ENCODE measurements at places on chromosomes 12 and 14. TPM values are rescaled to one million over a fixed set of nuclear protein-coding genes. Genes with fewer than 3 reads are reported as not detected.

Gene DRAM1
- 10.6 TPM for total RNA-seq

Gene CPNE6
- not detected for total RNA-seq

Gene TAS2R14
- 0.90 TPM for total RNA-seq

Gene ADAM21
- not detected for total RNA-seq

Gene ZNF839
- 9.1 TPM for total RNA-seq

Gene CLEC1B
- total RNA-seq = not detected

Gene KRT79
- total RNA-seq = not detected

Gene MYF6
- not detected for total RNA-seq

Gene BDKRB1
- not detected for total RNA-seq

Gene CD163L1
- 5.7 TPM for total RNA-seq

Gene PLA2G1B
- total RNA-seq = not detected

Gene TRAF3
- 10.2 TPM for total RNA-seq

Gene SIX6
- total RNA-seq = not detected

Gene NOVA1
- total RNA-seq = 8.9 TPM

Gene KCNJ8
- total RNA-seq = 56.8 TPM

Gene SSTR1
- total RNA-seq = 1.3 TPM

Gene CIDEB
- total RNA-seq = 5.3 TPM

Gene SMAGP
- 4.3 TPM for total RNA-seq

Gene C3AR1
- total RNA-seq = 3.6 TPM

Gene FAM186B
- 1.5 TPM for total RNA-seq

Gene POTEG
- not detected for total RNA-seq

Gene ADAMTS20
- total RNA-seq = not detected

Gene NID2
- 26.6 TPM for total RNA-seq

Gene GPX2
- total RNA-seq = not detected

Gene PPP4R4
- total RNA-seq = not detected

Gene KLC1
- total RNA-seq = 151 TPM

Gene NFATC4
- 8.0 TPM for total RNA-seq
